ENCODE measurements at places on chromosomes 7 and 10.
A peak's percentile ranks its signal among the peaks of the same experiment; 100 is the strongest.

DNA sequence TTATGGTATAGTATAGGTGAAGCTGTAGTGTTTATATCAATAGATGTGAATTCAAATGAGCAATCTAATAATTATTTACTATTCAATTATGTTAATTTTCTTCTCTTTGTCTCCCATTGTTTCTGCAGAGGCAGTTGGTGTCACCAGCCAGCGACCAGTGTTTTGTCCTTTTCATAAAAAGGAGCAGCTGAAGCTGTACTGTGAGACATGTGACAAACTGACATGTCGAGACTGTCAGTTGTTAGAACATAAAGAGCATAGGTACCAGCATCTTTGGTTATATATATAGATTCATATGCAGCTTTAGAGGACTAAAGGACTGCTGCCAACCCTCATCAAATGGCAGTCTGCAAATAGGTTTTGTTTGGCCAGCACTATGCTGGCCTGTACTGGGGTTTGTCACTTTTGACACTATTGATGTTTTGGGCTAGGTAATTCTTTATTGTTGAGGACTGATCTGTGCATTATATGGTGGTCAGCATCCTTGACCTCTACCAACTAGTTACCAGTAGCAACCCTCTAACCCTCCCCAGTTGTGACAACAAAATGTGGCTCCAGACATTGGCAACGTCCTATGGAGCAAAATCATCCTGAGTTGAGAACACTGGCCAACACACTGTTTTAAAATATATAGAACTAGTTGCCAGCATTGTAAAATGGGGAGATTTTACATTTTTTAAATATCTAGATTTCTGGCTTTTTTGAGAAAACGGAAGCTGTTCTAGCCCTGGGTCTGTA lies 59.2 kb downstream of the TRIM24 start:
- no peak for DNase-seq

DNA sequence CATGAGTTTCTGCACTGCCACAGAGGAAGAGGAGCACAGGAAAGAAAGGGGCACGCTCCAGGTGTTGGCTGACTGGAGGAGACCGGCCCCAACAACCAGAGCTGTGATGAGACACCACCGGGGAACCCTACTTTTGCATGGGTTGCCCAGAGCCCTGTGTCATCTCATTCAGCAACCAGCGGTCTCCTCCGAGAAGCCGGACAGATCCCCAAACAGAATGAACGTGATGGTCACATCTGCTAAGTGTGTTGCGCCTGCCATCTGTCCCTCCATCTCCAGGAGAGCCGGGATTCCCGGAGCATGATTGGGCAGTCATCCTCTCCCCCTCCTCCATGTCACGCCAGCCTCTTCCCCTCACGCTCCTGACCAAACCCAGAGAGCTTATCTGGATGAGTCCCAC lies 22.9 kb downstream of the PARP12 start:
- no peak for DNase-seq

GRCh38 chr10:93752761-93753160 lies 5.0 kb upstream of the LGI1 start:
- DNase-seq = no peak

DNA sequence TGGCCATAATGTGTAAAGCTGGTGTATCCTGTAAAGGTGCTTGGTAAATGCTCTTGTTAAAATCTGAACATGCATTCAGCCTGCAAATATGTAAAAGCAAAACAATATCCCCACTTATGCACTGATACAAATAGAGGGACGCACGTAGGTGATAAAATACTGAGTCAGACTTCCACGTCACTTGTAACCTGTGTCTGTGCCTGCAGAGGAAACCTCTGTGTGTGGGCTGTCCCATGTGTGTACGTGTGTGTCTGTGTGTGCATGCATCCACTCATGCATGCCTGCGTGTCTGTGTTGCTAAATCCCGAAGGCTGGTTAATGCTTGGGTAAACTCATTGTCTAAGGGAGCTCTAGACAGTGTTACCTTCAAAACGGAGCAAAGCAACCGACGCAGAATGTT lies 68.9 kb downstream of the KLF6 start:
- no peak for DNase-seq

DNA sequence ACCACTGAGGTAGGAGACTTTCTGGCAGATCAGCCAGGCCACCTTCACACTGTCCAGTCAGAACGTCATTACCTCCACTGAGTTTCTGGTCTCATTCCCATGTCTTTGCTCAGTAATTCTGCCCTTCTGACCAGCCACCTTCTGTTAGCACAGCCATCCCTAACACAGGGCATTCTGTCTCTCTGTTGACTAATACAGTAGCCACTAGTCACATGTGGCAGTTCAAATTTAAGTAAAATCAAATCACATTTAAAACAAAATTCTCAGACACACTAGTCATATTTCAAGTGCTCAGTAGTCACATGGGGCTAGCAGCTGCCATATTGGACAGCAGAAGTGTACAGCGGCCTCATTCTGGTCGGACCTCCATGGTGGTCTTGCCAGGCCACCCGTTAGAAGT lies 7.4 kb downstream of the CPSF4 start:
- no peak for DNase-seq

- DNase-seq = no peak
Observed at GRCh38 chr10:11444531-11445228, 166.8 kb downstream of the USP6NL start.

DNA sequence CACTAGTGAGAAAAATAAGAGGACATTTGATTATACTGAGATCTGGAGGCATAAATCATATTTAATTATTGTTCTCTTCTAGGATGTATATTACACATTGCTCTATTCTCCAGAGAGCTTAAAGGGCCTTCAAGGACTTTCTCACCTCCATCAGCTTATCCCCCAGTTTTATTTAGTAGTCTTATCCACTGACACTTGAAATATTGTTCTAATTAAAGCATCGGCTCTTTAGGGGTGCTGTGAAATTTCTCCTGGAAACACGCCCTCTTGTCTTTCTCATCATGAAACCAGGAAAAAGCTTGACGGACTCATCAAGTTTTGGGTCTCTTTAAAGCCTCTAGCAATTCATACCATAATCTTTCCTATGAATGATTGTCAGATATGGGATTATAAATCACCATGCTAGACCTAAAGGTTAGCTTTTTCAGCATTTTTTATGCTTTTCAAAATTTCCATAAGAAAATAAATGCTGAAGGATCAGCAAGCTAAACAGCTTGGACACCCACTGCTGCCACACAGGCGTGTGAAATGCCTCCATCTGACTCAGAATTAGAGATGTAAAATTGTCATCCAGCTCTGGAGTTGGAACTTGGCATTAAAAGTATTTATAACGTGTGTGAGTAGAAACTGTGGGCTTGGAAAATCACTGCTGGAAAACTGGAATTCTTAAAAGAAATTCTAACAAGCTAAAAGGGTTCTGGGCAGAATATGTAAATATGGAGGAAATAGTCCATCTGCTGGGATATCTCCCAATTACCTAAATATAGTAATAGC lies 216.3 kb downstream of the CHRM2 start:
- DNase-seq = no peak

GRCh38 chr7:131688738-131689661 lies 132.6 kb upstream of the PODXL start:
- peak; percentile 64 for DNase-seq

- DNase-seq = no peak
Observed at GRCh38 chr10:771647-772046, 82.2 kb upstream of the DIP2C start.

DNA sequence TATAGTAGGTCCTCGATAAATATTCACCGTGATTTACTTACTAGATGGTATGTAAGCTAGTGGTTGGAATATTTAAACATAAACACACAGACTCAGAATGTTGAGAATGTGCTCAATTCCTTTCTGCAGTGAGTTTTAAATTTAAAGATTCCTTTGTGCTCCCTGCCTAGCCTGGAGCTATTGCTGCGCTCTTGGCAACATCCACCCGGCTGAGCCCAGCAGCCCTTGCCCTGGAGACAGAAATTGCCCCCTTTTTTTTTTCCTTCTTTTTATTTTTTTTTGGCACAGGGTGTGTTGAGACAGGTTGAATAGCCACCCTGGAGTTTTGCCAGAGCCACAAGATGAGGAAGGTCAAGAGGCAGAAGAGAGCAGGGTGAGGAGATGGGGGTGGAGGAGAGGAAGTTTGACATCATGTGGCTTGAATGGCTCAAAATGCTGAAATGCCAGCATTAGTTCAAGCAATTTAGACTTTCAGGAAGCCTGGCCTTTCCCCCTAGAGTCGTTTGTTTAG lies 180.8 kb downstream of the PRKCQ start:
- no peak for DNase-seq

- DNase-seq = no peak
Observed at GRCh38 chr10:96857301-96858012, 25.4 kb downstream of the LCOR start.

DNA sequence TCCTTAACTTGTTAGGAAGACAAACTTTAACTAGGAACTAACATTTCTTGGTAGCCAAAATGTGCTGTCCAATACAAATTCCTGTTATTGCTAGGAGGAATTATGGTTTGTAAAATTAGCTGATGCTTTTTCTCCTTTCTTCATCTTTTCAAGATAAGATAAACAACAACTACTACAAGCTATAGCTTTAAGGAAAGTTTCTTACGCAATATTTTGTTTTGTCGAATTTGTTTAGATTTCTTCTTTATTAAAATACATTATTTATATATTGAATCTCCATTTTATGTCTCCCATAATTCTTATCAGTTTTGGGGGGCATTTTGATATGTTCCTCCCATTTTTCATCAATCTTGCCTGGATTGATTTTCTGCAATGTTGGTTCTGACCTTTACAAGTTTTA lies 277.5 kb downstream of the SUGCT start:
- no peak for DNase-seq

- no peak for DNase-seq
Observed at GRCh38 chr7:100571829-100572116, 1.9 kb downstream of the SAP25 start.

GRCh38 chr7:82559193-82559805 lies 115.7 kb upstream of the CACNA2D1 start:
- no peak for DNase-seq

DNA sequence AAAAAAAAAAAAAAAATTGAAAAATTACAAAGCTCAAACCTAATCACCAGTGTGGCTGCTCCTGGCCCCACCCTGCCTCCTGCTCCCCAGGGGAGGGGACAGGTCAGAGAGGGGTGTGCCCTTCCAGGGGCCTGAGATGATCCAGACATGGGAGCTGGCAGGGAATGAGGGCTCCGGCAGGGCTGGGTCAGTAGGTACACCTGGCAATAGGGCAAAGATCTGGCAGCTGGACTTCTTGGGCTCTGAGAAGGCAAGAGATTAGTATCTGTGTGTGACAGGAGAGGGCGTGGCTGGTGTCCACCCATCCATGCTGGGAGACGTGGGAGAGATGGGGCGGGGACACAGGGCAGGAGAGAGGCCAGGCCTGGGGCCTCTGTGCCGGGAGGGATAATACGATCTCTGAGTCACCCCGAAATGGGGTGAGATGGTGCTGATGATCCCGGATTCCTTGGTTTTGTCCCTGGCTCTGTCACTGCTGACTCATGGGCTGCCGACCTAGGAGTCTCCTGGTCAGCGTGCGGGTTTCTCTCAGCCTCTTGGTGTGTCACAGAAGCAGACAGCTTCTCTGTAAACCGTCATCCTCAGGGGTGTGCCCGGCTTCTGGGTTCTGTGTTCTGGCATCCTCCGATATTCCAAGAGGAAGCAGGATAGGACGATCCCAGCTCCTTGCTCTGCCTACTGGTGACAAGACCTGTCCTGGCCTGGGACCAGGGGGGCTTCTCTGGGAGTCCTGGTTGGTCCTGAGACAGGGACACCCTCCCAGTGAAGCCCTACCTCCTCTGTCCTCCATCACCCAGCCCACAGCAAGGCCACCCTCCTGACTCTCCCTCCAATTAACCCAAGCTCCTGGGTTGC lies 8.2 kb upstream of the CLDN4 start:
- DNase-seq = no peak

DNA sequence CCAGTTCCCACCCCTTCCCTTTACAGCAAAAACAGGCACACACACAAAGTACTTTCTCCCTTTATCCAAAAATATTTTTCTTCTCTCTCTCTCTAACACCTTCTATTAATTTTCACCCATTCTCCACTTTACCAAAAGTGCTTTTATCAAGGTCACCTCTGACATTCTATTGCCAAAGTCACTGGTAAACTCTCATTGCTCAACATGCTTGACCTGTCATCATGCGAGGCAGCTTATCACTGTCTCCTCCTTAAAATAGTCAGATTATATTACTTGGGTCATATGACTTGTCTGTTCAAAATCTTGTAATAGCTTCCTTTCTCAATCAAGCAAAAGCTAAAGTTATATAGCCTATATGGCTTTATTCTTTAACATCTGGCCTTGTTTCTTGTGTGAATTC lies 28.6 kb downstream of the MACC1 start:
- no peak for DNase-seq

GRCh38 chr10:114577133-114577532 lies 80.9 kb downstream of the ABLIM1 start:
- no peak for DNase-seq

GRCh38 chr7:147153571-147153970 lies 1037.0 kb downstream of the CNTNAP2 start:
- no peak for DNase-seq

GRCh38 chr7:117324960-117325359 lies 2.1 kb upstream of the WNT2 start:
- no peak for DNase-seq

- DNase-seq = no peak
Observed at GRCh38 chr10:60809157-60809556, 30.9 kb downstream of the CDK1 start.

DNA sequence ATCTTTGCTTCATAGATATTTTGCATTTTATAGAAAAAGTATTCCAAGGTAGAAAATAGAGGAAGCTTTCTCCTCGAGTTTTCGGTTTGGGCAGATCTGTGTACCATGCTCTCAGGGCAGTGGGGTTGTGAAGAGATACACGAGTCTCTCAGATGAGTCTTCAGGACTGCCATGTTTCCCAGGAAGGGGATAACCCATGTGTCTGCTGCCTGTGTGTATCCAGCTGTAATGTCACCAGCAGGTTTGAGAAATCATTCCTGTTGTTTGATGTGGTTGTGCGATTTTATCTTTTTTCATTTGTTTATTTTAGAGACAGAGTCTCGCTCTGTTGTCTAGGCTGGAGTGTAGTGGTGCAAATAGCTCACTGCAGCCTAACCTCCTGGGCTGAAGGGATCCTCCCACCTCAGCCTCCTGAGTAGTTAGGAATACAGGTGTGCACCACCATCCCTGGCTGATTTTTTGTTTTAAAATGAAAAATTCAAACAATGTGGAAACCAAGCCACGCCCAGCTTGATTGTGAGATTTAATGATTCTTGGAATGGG lies 48.9 kb downstream of the SNX10 start:
- DNase-seq = no peak

GRCh38 chr7:12320987-12321647 lies 82.5 kb downstream of the VWDE start:
- no peak for DNase-seq

DNA sequence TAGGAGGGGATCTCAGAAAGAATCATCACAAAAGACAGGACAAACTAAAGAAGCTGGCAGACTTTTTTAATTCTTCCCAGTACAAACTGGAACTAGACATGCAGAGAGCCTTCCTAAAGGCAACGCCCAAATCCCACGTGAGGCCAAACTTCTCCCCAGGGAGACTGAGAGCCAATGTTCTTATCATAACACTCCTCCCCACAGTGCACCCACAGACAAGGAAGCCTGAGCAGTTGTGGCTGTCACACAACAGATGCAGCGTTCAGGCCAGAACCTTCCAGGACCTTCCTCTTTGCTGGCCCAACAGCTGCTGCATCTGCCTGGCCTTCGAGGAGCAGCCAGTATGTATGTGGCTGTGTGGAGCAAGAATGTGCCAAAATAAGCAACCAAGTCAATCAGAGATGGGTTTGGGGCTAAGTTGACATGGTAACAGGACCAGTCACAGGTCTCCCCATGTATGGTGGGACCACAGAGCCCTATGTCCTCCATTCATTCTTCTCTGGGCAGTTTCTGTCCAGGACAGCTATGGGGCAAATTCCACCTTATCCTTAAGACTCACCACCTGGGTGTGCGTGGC lies 34.9 kb downstream of the SRPK2 start:
- DNase-seq = no peak
